ENCODE measurements at places on chromosomes 13 and 19.

DNA sequence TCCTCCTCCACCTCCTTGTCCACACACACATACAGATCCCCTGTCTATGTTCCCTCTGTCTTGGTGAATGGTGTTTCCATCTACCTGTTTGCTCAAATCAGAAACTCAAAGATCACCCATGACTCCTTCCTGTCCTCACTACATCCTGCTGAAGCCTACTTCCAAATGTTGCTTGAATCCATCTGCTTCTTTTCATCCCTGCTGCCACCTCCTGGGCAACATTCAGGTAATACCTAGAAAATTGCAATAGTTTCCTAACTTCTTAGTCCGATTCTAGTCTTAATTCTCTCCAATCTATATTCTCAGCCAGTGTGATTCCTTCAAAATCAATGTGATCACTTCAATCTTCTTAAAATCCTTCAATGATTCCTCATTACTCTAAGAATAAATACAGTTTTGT lies 155.5 kb upstream of the STARD13 start:
- no peak for DNase-seq

DNA sequence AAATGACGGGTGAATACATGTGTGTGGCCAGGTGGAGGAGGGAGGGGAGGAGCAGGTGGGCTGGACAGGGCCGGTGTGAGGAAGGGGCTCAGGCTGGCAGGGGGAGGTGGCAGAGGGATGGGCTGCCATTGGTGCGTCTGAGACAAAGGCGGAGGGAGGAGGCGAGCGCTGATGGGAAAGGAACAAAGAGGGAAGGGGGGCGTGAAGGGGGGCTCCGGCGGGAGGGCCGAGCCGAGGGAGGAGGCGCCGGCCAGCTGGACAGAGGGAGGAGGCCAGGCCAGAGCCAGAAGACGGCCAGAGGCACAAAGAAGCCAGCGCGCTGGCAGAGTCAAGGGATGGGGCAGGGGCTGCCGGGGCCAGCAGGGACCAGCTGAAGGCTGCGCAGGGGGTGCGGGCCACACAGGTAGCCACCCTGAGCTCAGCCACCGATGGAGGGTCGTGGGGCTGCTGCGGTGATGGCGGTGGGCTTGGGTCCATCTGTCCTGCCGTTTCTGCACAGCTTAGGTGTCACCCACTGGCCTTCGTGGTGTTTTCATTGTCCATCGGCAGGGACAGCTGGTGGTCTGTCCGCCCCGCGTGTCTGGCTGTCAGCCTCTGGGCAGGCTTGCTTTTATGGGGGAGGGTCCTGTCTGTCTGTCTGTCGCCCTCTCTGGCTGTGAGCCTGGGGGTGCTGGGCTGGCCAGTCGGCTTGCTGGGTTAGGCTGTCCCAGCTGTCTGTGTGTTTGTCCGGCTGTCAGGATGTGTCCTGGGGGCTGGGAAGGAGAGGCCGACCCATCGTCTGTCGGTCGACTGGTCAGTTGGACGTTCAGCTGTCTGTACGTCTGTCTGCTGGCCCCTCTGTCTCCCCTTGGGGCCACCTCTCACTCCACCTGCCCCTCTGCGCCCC lies 2.2 kb downstream of the APC2 start:
- DNase-seq = no peak

- DNase-seq = no peak
Observed at GRCh38 chr19:28858933-28859332, 354.0 kb downstream of the UQCRFS1 start.

DNA sequence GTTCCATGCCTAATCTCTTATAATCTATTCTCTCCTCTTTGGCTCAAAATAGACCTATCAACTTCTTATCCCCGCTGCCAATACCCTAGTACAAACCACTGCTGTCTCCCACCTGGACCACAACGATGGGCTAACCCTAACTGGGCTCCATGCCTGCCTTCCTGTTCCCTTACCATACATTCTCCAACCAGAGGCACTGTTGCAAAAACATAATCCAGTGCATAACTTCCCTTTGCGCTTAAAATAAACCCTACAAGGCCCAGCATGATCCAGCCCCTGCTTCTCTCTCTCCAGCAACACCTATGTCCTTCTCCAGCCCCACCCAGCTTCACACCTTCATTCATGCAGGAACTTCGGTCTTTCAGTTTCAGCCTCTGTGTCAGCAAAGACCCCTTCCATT lies 27.4 kb upstream of the CEBPA start:
- DNase-seq = no peak

DNA sequence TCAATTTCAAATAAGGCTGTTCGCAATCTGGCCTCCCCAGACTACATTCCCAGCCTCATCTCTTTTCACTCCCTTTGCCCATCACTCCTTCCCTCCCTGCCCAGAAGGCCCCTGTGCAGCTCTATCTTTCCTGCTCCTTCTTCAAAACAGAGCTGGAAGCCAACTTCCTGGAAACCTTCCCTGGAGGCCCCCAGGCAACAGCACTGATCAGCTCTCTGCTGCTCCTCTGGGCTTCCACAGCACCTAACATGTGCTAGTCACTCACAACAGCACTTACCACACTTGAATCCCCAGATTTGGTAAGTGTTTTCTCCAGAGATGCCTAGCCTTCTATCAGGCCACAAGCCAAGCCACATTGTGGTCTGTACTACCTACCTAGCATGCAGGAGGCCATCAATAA lies 9.5 kb downstream of the SMAD9 start:
- DNase-seq = no peak
